Hematopoietic multipotent progenitor cell treated with erythropoietin and hydrocortisone succinate and interleukin-3 and kit ligand, for 4 days (in vitro differentiated cells): ENCODE measurements at places on chromosomes 4 and X.

DNA sequence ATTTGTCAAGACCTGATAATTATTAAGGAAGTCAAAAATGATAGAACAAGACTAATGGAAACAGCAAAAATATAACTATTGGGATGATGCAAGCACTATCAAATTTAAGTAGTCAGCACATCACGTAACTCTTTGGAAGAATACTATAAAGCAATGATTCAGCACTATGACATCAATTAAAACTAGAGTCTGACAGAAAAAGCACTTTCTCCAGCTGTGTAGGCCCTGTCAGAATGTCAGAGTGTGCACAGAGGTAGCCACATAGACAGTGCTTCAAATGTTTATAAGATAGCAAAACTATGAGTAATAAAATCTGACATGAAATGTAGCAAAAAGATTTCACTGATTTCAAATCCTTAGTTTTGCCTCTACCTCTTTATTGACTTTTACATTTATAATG lies 1226.6 kb upstream of the ADGRL3 start:
- no peak for DNase-seq

- DNase-seq = no peak
These were observed 33.1 kb downstream of the ETNPPL start for GRCh38 chr4:108729731-108730130.

GRCh38 chrX:53283567-53283966 lies 2.2 kb upstream of the IQSEC2 start:
- DNase-seq = no peak

DNA sequence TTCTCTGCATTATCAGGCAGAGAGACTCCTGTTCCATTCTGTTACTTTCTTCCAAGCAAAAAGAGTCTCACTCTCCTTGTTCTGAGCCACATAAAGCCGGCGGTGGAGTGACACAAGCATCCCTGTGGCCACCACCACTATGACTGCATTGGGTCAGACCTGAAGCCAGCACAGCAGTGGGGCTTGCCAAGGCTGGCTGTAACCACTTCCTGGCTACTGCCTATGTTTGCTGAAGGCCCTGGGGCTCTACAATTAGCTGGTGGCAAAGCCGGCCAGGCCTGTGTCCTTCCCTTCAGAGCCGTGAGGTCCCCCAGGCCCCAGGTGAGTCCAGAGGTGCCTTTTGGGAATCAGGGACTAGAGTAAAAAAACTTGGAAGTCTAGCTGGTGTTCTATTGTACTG lies 31.8 kb downstream of the PLAC8 start:
- DNase-seq = peak; percentile 40

DNA sequence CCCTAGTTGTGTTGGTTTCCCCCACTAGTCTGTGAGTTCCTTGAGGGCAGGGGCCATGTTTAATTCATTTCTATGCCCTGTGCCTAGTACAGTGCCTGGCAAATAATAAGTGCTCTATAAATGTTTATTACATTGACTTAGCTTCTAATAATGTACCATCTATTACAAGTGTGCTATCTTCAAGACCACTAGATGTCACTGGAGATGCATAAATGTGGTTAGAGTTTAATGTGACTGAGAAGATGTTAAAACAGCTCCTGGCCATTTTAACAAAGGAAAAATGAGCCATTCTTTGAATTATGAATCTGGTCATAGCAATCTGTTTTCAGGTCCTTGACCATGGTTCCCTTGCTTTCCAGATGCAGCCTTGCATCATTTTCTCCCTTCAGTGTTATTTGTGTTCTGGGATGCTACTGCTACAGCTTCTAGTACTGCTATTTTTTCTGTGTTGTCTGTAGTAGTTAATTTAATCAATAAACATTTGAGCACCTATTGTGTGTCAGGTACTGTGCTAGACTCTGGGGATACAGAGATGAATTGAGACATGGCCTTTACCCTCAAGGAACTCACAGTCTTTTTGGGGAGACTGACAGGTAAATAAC lies 43.2 kb downstream of the SLC9A6 start:
- DNase-seq = peak; percentile 72

DNA sequence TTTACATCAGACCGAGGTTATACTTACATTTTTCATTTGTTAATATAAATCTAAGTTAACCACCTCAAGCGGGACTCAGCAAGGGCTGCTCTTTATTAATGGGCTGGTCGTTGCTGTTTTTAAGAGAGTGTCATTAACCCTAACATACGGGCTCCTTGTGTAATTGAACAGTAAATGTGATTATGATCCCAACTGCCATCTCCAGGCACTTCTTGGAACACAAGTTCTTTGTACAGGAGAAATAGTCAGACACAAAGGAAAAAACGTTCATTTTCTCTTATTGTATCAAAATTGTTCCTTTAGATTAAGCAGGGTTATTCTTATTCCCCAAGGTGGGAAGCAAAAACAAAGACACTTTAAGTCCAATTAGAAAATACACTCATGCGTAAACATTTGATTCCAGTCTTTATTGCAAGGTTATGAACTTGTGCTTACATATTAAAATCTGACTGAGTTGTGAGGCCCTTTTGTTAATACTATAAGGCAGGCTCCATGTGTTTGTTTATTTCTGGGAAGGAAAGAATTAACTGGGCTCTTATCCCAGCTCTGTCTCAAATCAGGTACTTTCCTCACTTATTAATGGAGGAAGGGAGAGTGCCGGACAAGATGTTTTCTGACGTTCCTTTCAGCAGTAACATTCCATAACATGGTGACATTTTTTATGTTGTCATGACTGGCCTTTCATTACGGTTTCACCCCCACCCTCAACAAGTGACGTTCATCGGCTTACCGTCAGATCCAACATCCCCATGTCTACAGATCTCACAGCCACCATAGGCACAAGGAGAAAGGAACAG lies 95.9 kb downstream of the RASL11B start:
- DNase-seq = no peak
